Activated CD4-positive, alpha-beta T cell treated with anti-CD3 and anti-CD28 coated beads for 4 hours (primary cell): ENCODE measurements at places on chromosomes 16 and 17.

DNA sequence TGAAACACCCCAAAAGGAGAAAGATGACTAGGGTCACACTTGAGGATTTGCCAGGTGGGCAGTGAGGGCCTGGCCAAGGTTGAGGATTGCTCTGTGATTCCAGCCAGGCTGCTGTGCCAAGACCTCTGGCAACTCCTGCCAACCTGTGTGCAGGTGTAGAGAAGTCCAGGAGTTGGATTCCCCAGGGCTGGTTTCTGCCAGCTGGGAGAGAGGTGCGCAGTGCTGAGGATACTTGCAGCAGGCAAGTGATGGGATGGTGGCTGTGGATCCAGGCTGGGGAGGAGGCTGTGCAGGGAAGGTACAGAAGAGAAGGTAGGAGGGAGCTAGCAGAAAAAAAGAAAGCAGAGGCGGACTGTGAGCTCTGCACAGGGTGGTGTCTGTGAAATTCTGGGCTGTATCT lies 6.6 kb downstream of the RIPOR1 start:
- no peak for DNase-seq

DNA sequence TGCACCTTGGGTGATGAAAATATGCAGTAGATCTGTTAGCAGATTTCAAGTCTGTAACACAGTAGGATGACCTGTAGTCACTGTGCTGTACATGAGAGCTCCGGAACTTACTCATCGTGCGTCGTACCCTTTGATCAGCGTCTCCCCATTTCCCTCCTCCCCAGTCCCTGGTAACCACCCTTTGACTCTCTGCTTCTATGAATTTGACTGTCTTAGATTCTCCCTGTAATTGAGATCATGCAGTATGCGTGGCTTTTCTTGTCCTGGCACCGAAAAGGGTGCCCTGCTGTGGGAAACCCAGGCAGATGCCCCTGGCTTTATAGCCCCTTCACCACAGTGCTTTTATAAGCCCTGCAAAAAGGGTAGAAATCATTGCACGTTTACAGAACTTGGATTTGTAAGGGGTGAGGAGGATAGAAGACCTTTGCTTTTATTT lies 20.5 kb downstream of the CLEC16A start:
- DNase-seq, result peak; percentile 65

DNA sequence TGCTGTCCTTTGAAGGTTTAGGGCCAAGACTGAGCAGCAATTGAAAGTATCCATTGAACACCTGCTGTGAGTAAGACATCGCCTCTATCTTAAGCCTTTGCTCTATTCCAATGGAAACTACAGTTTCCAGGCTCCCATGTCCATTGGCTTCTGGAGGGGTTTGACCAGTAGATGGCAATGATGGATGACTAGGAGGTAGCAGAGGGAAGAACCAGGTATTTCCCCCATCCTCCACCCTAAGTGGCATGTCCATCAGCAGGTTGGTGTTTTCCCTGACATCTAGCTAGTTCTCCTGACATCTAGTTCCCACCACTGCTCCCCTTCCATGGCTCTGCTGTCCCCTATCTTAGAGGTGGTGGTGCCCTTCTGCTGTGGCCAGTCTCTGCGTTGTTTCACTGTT lies 58.7 kb downstream of the CENPV start:
- no peak for DNase-seq

DNA sequence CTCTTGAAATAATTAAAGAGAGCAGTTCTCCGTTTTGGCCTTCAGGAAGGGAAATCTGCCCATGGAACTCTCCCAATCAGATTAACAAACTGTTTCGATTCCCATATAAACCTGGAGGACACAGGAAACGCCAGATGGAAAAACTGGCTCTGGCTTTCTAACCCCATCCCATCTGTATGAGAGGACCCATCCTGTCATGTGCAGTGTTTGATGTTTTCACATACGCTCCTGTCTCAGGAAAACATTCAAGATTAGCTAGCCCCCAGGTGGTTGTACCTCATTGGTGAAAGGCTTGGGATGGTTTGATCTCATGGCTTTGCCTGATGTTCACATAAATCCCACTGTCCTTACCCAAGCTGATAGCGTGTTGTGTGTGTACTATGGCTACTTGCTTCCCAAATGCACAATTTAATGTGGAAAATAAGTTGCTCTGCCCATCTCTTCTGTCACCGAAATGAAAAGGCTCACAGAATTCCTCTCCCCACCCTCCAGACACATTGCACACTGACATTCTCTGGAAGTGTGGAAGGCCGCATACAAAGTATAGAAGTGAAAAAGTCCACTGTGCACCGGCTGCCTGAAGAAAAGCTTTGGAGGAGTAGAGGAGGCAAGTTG lies 18.2 kb upstream of the ERN1 start:
- no peak for DNase-seq

GRCh38 chr17:10114931-10115535 lies 83.4 kb downstream of the GAS7 start:
- DNase-seq, result peak; percentile 43
